Osteocyte (in vitro differentiated cells): ENCODE measurements at places on chromosomes 6 and 20. TPM values are rescaled to one million over a fixed set of nuclear protein-coding genes. Genes with fewer than 3 reads are reported as not detected.

DNA sequence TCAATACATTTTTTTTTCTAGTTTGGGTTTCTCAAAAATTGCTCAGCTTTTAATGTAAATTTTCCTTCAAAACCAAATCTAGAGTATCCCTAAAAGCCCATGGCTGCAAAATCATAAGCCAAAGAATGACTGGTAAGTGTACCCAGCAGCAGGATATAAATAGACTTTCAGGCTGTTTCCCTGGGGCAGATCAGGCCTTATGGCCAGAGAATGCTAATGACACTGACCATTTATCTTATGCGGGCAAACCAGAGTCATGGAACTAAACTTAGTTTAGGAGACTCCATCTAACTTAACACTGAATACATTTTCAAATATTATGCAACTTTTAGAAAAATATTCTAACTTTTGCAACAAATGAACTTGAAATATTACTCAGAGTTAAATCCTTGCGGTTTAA is 7.4 kb downstream of the OSER1 start:
- H3K27ac ChIP-seq: peak overlapping the region; percentile 84
- no peak for DNase-seq
- peaks cover 46% of the 10 kb centered on the region for H3K36me3 ChIP-seq
- no peaks in the 10 kb centered on the region for H3K27me3 ChIP-seq
- no peak overlapping the region for H3K4me3 ChIP-seq

GRCh38 chr6:20688710-20689500 is 154.6 kb downstream of the CDKAL1 start:
- no peaks in the 10 kb centered on the region for H3K27me3 ChIP-seq
- H3K4me3 ChIP-seq: no peak overlapping the region
- H3K36me3 ChIP-seq: peaks cover 6% of the 10 kb centered on the region
- peak overlapping the region; percentile 74 for H3K27ac ChIP-seq
- peaks cover 29% of the 10 kb centered on the region for H3K4me1 ChIP-seq
- no peak for DNase-seq

DNA sequence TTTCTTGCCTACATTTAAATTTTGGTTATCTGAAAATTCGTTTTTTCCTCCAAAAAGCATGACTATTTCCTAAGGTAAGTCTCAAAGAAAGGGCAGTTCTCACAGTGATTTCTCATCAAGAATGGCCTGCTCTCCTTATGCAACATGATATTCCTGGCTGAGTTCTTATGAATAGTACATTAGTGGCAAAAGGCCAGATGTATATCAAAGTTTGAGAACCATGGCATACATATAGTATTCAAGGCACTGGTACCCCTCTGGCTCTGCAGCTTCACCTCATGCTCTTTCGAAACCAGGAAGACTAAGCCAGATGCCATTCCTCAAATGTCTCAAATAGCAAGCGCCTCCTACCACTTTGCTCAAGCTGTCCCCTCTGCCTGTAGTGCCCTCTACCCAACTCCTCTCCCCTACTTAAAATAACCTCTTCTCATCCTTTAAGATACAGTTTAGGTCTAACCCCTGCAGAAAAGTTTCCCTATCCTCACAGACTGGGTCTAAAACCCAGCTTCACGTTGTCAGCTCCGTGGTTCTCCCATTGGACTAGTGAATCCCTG is 280.3 kb downstream of the HACE1 start:
- no peak for DNase-seq
- peak overlapping the region; percentile 39 for H3K27ac ChIP-seq
- no peaks in the 10 kb centered on the region for H3K27me3 ChIP-seq
- no peak overlapping the region for H3K4me3 ChIP-seq

NEURL2 gene
- total RNA-seq: 7.3 and 7.4 TPM in 2 replicates

CITED2 gene
- total RNA-seq: 417 and 421 TPM in 2 replicates

MOG gene
- total RNA-seq: not detected in 2 replicates

CST7 gene
- not detected in 2 replicates for total RNA-seq

DNA sequence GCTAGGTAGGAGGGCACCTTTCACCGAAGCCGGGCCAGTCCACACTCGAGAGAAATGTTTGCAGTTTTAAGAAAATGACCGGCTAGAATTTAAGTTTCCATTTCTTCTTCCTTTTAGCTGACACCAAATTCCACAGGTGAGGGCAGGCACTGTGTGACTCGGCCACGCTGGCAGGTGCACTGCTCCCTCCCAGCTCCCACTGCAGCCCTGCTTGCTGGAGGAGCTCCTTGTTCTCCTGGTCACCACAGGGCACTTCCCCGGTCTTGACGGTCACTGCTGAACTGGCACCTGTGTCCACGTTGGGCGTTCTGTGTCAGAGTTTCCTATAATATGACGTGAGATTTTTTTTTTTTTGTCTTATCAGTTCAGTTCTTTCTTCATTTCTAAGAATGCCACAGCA is 3.6 kb upstream of the KIF25 start:
- no peaks in the 10 kb centered on the region for H3K4me1 ChIP-seq
- peaks cover 15% of the 10 kb centered on the region for H3K27me3 ChIP-seq
- no peak overlapping the region for H3K27ac ChIP-seq
- H3K36me3 ChIP-seq: no peaks in the 10 kb centered on the region

F13A1 gene
- total RNA-seq: 2.8 and 3.6 TPM in 2 replicates

DNA sequence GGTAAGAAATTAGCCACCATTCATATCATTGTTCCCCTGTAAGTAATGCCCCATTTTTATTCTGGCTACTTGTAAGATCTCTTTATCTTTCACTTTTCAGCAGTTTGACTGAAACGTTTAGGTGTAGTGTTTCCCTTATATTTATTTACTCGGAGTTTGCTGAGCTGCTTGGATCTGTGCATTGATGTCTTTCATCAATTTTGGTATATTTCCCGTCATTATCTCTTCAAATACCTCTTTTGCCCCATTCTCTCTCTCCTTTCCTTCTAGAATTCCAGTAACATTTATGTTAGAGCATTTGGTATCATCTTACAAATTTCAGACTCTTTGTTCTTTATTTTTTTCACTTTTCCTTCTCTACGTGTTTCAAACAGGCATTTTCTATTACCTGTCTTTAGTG is 9.2 kb upstream of the SLC13A3 start:
- H3K27ac ChIP-seq: no peak overlapping the region
- DNase-seq: no peak
- H3K4me3 ChIP-seq: no peak overlapping the region
- no peaks in the 10 kb centered on the region for H3K36me3 ChIP-seq
- H3K27me3 ChIP-seq: peaks cover 5% of the 10 kb centered on the region
- H3K4me1 ChIP-seq: no peaks in the 10 kb centered on the region

- no peak overlapping the region for H3K27ac ChIP-seq
- H3K4me3 ChIP-seq: peak overlapping the region; percentile 76
- H3K4me1 ChIP-seq: peaks cover 12% of the 10 kb centered on the region
- no peaks in the 10 kb centered on the region for H3K36me3 ChIP-seq
- no peak for DNase-seq
These were observed 33.9 kb upstream of the PRSS16 start for GRCh38 chr6:27213544-27214125.

SRSF12 gene
- 3.7 TPM in 2 replicates for total RNA-seq

- H3K4me1 ChIP-seq: peaks cover 5% of the 10 kb centered on the region
- no peak overlapping the region for H3K27ac ChIP-seq
- H3K36me3 ChIP-seq: no peaks in the 10 kb centered on the region
These were observed 64.7 kb downstream of the GPR6 start for GRCh38 chr6:110042670-110043296.

SLC44A4 gene
- not detected in 2 replicates for total RNA-seq

DNA sequence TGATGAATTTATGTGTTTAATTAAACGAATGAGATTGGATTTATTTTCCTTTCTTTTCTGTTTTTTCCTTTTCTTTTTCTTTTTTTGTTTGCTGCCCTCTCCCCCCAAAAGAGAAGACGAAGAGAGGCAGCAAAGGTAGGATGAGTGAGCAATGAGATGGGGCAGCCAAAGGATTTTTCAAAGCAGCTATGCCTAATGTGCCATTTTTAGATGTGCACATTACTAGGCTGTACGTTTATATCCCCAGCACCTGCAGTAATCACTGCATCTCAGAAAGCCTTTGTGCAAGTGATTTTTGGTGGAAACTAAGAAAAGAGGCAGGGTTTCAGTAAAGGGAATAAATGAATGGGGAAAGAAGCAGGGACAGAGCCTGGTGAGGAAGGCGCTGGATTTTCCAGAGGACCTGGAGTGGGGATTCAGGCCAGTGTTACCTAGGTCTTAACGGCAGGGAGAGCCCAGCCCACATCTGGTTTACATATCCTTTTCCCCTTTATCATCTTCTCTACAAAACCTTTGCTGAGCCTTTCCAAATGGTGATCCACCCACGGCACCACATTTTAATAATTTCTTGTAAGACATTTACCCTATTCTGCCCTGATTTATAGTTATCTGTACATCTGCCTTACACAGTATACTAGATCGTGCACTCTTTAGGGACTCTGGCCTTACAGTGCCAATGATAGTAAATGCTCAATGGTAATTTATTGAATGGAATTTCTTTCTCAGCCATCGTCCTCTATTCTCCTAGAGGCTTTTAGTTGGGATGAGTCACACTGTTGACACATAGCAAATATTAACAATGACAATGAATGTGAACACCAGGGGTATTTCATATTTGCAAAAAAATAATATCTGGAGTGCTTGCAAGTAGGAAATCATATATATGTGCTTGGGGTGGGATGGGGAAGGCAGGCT is 38.3 kb upstream of the ATXN1 start:
- no peaks in the 10 kb centered on the region for H3K27me3 ChIP-seq
- H3K4me3 ChIP-seq: no peak overlapping the region
- H3K4me1 ChIP-seq: peaks cover 24% of the 10 kb centered on the region
- no peak for DNase-seq

GRCh38 chr6:97586344-97586743 is 303.3 kb upstream of the MMS22L start:
- no peak for DNase-seq
- H3K4me3 ChIP-seq: no peak overlapping the region
- no peaks in the 10 kb centered on the region for H3K36me3 ChIP-seq
- H3K27me3 ChIP-seq: peaks cover 11% of the 10 kb centered on the region

TMEM244 gene
- not detected in 2 replicates for total RNA-seq

SLC17A3 gene
- total RNA-seq: not detected in 2 replicates
